ENCODE measurements at places on chromosomes 7 and 10.

- DNase-seq, result no peak
Measured at GRCh38 chr7:151805191-151805590, 71.7 kb downstream of the PRKAG2 start.

- DNase-seq, result peak; percentile 59
Measured at GRCh38 chr10:17257466-17258321, 29.7 kb downstream of the VIM start.

DNA sequence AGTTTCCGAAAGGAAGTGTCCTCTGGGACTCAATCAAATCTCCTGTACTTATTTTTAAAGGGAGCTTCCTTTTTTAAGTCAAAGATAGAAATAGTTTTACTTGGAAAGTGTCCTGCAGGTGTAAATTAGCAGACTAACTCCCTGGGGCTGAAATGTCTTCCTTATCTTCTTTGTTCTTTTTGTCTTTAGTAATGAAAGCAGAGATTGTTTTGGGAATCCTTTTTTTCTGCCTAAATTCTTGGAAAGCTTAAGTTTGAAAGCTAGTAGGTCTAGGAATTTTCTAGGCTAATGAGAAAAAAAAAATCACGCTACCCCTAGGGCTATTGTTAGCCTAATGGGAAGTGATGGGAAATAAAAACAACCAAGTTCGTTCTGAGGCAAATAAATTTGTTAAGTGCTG, 139.1 kb upstream of the CSTF2T start:
- DNase-seq, result no peak

DNA sequence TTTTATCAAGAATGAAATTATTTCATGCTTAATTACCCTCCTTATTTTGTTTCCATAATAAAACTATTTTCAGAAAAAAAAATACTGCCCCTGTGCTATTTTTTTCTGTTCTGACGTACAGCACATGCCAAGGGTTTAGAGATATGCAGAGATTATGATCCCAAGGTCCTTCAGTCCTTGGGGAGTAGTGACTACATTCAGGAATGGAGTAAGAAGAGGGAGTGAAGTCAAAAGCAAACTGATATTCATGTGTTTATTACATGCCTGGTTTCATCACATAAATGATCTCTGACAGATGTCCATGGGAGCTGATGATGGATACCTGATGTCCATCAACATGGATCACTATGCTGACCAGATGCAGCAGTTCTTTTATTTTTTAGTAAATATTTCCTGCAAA, 17.2 kb downstream of the AKAP9 start:
- no peak for DNase-seq

GRCh38 chr7:159063046-159063840, 81.4 kb downstream of the VIPR2 start:
- no peak for DNase-seq

GRCh38 chr10:33967606-33968120, 633.2 kb upstream of the NRP1 start:
- no peak for DNase-seq

DNA sequence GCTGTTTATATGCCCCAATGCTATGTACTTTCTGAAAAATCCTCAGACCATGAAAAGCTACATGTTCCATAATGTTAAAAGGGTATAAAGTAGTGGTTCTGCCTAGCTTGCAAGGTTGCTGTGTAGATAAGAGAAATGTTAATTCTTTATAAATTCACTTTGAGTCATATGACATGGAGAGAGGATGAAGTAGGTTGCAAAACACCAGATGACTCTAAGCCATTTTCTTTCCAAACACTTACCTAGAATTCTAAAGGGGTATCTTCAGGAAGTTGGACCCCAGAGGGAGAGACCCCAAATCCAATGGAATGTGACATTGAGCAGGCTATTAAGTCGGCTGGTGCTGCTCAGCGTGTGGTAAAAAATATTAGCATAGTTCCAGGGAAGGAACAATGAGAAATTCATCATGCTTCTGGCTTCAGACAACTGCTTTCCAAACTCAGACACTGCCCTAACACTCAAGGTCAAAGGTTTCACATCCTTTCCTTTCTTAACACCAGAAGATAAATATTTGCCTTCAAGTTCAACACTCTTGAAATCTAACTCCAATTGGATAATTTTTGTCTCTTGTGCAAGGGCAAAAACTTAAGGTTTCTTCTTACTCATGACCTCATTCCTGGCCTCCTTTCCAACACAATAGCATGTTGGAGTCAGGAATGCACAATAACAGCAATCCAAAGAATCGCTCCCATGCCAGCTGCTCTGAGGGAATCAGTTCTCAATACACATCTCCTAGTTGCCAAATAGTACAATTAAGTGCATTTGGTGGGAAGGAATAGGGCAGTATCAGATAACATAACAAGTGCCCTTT, 100.7 kb upstream of the AFAP1L2 start:
- no peak for DNase-seq

DNA sequence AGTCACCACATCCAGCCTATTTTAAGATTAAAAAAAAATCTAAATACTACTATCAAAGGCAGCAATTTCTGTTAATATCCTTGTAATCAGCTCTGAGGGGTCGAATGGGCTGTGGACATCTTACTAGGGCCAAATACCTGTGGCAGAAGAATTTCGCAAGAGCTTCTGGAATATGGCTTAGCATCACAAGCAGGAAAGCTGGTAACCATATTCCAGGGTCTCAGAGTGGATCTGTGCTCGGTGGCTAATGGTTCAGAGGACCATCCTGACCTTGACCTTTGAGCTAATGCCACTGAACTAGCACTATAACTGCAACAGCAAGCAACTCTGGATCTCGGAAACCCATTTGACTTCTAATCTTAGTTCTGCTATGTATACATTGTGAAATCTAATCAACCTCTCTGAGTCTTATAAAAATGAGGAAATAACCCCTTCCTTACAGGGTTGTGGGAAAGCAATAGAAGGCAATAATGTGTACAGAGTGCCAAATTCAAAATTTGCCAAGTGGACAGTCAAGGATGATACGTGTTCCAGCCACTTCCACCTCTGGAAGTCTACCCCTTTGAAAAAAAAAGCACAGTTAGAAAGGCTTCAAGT, 65.5 kb downstream of the CYP26A1 start:
- no peak for DNase-seq

GRCh38 chr10:44322137-44322536, 62.8 kb downstream of the CXCL12 start:
- no peak for DNase-seq

DNA sequence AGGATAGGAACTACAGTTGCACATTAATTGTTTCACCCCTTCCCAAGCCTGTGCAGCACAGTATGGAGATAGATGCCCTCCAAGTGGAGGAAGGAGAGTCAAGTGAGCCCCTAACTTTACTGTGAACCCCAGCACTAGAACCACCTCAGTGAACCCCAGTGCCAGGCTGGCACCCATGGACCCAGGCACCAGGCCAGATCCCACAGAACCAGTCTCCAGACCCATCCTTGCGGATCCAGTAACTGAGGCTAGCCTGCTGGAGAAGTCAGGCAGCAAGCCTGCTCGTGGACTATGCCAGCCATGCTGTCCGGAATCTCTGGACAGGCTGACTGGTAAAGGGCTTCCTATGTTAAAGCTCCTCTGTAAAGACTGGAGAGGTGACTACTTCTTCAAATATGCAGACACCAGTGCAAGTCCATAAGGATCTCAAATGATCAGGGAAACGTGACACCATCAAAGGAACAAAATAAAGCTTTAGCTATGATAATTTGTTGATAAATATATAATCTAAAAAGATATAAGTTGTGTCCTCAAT, 27.7 kb downstream of the SHOC2 start:
- DNase-seq, result no peak

- DNase-seq, result no peak
Measured at GRCh38 chr10:100232101-100232500, 2.7 kb upstream of the CHUK start.
